ENCODE measurements at places on chromosomes 4 and X. TPM values are rescaled to one million over a fixed set of nuclear protein-coding genes. Genes with fewer than 3 reads are reported as not detected.

GABRA4 gene
- not detected for total RNA-seq

GRCh38 chr4:73220815-73221214 lies 37.8 kb downstream of the ANKRD17 start:
- no peak for DNase-seq
- H3K4me1 ChIP-seq = peaks cover 22% of the 10 kb centered on the region
- no peak overlapping the region for H3K27ac ChIP-seq
- H3K36me3 ChIP-seq = peaks cover 22% of the 10 kb centered on the region
- H3K4me3 ChIP-seq = no peak overlapping the region

EDA gene
- 1.4 TPM for total RNA-seq

- H3K27ac ChIP-seq = no peak overlapping the region
- no peak overlapping the region for H3K4me3 ChIP-seq
- H3K27me3 ChIP-seq = no peaks in the 10 kb centered on the region
- H3K36me3 ChIP-seq = no peaks in the 10 kb centered on the region
- H3K4me1 ChIP-seq = no peaks in the 10 kb centered on the region
Measured at GRCh38 chr4:94814237-94814636, 56.5 kb downstream of the BMPR1B start.

DNA sequence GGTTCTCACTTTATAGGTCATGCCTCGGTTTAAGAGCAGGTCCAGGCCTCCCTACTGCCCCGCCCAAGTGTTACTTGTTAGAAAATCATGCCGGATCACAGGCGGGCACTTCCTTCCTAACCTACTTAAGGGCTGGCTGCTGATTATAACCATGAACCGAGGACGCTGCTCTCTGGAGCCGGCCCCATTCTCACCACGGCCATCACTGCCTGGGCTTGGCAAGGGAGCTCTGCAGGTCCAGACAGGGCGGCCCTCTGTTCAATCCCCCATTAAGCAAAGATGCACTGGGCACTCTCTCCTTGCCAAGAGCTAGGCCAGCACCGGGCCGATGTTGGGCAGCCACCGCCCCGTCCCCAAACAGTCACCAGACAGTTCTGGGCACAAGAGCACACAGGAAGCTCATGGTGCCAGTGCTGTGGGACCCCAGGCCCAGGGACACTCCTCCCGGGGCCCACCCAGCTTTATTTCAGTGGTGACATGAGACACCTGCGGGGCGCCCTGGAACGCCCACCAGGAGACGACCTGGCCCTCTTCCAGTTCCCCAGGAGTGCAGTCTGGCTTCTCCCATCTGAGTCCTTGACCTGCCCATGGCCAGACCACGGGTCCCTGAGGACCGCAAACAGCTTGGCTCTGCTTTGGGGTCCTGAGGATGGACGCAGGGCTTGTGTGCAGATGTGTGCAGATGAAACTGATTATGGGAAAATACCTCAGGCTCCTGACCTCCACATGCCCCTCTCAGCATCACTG lies 44.0 kb downstream of the ABLIM2 start:
- DNase-seq = no peak
- H3K27me3 ChIP-seq = no peaks in the 10 kb centered on the region
- peaks cover 7% of the 10 kb centered on the region for H3K4me1 ChIP-seq
- no peak overlapping the region for H3K4me3 ChIP-seq
